Stimulated activated CD8-positive, alpha-beta memory T cell treated with anti-CD3 and anti-CD28 coated beads, Interleukin-7, amount 100 ng/mL, for 1 hour (primary cell): ENCODE measurements at places on chromosomes 4 and X.

DNA sequence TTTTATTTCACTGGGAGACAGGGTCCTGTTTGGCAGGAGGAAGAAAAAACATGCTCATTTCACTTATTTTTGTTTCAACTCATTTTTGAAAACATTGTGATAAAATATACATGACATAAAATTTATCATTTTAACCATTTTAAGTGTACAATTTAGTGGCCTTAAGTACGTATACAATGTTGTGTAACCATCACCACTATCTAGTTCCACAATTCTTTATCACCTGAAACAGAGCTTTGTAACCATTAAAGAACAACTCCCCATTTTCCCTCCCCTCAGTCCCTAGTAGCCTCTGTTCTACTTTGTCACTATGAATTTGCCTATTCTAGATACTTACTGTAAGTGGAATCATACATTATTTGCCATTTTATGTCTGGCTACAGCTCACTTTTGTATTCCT lies 143.8 kb downstream of the GPAT3 start:
- no peak for DNase-seq

- DNase-seq = no peak
Measured at GRCh38 chrX:39728025-39728424, 369.7 kb downstream of the BCOR start.

DNA sequence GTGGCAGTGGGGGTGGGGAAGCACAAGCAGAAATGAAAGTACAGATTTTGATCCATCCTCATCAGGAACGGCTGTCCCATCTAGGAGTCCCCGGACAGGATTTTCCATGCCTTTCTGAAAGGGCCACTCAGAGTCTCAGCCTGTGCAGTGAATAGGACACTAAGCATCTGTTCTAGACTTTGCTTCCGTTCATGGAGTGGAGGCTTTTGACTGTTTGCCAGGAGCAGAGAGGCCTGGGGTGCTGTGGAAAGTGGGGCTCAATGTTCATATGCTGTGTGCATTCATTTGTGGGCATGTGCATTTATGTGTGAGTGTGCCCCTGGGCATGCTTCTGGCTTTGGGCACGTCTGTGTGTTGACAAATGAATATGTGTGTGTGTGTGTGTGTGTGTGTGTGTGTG lies 25.6 kb upstream of the MAMLD1 start:
- no peak for DNase-seq

DNA sequence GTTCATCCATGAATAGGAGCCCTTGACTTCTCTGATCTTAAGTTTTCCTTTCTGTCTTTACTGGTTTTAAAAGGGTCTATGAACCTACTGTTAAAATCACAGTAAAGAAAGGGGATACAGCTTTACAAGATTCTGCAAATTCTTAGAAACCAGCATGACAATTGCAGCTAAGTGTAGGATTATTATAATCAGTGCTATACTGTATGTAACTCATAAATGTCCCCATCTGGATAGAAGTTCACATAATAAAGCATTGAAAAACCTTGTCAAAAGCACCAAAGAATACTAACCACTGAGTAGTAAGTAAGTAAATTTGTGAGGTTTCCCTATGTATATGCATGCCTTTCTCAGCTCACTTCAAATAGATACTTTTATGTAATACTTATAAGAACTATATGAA lies 724.6 kb downstream of the CENPC start:
- DNase-seq = no peak

DNA sequence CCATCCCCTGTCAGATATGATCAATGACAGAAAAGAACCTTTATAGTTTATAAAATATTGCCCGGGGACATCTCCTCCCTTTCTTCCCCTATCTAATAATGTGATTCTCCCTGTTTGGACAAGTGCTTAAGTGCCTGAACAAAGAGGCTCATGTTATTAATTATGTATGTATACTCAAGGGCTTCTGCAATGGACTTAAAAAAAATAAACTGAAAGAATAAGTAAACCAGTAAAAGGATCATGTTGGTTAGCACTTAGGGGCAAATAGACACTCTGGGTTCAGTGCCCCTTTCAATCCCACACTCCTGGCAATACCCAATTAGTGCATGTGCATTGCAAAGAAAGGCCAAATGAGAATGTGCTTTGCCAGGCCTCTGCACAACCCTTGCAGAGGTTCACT lies 30.7 kb upstream of the RPS6KA6 start:
- DNase-seq = no peak

DNA sequence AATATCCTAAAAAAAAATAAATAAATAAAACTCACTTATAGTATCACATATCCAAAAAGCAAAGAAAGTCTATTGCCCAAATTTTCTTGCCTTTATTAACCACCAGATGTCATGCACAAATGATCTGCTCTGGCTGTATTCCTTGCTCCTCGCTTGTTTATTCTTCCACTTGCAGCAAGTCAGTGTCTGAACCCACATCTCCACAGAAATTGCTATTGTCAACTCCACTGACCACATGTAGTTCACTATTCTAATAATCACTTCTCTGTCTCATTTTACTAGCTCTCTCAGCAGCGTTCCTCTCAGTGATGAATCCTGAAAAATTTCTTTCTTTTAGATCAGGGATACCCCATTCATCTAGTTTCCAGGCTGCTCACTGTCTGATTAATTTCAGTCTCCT lies 29.3 kb upstream of the CXXC4 start:
- DNase-seq = no peak

- DNase-seq = no peak
Measured at GRCh38 chrX:21741364-21741763, 16.6 kb downstream of the SMPX start.

GRCh38 chrX:97863261-97863660 lies 979.6 kb downstream of the RPA4 start:
- DNase-seq = no peak

DNA sequence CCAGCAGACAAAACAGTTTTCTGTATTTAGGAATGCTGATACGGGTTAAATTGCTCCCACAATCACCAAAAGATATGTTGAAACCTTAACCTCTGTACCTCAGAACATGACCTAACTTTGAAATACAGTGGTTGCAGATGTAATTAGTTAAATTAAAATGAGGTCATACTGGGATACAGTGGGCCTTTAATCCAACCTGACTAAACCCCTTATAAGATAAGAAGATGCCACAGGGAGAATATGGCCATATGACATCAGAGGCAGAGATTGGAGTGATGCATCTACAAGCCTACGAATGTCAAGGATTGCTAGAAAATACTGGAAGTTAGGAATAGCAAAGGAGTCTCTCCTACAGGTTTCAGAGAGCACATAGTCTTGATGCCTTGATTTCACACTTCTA lies 32.1 kb upstream of the PARM1 start:
- DNase-seq = no peak
